ENCODE measurements at places on chromosomes 12 and 14.

- DNase-seq = no peak
Measured at GRCh38 chr14:99630202-99630601, 14.7 kb upstream of the HHIPL1 start.

DNA sequence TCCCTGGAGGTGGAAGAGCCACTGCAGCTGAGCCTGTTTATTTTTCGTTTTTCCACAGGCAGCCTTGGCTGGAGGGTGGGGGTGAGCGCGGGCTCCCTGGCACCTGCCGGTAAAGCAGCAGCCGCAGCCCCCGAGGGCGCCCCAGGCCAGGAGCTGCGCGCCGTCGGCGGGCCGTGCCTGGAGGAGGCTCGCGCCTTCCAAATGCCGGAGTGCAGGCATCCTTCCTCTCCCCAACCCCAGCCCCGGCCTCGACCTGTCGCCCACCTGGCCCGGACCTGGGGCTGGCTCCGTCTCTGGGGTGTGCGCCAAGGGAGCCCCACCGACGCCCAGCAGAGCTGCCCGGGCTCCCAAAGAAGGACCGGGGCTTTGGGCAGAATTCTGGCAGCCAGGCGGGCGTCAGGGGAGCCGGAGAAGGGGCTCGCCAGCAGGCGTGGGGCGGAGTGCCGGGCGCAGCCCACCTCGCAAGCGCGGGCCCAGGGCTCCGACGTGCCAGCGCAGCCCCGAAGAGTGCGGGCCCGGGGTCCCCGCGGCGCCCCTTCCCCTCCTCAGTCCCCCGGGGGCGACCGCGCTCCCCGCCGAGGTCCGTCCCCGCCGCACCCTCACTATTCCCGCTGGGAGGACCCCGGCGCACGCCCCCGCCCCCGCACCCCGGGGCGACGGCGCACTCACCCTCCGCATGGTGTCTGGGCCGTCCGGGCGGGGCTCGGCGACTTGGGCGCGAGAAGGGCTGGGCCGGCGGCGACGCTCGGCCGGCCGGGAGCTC, 130.3 kb downstream of the NDUFA12 start:
- DNase-seq = no peak

DNA sequence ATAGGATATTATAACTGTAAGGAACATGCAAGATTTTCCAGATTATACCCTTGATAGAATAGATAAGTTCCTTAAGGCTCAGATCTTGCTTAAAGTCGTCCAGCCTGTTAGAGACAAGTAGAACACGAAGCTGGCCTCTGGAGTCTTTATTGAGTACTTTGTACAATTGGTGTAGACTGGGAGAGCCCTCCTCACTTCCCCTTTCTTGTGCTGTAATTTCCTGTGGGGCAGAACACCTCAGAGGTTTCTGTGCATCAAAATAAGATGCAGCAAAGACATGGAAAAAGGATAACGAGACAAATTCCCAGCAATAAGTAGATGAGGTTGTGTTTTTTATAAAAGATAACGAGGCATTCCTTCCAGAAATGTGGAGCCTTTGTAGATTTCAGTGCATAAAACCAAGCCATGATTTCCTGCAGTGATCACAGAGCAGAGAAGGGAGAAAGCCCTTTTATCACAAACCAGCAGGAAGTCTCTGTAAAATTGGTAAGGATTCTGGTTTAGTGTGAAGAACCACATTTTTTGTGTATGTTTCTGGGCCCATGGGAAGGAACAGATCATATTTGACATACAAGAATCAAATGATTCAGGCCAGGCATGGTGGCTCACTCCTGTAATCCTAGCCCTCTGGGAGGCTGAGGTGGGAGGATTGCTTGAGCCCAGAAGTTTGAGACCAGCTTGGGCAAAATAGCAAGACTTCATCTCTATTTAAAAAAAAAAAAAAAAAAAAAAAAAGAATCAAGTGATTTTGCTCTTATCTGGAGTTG, 18.0 kb downstream of the GPRC5A start:
- DNase-seq = no peak

- no peak for DNase-seq
Measured at GRCh38 chr14:36513451-36514277, 6.4 kb downstream of the NKX2-1 start.

- no peak for DNase-seq
Measured at GRCh38 chr12:130847112-130847511, 8.1 kb upstream of the STX2 start.

Measured in tibial artery (tissue), 4 donors.